ENCODE measurements at places on chromosomes 3 and 15.

DNA sequence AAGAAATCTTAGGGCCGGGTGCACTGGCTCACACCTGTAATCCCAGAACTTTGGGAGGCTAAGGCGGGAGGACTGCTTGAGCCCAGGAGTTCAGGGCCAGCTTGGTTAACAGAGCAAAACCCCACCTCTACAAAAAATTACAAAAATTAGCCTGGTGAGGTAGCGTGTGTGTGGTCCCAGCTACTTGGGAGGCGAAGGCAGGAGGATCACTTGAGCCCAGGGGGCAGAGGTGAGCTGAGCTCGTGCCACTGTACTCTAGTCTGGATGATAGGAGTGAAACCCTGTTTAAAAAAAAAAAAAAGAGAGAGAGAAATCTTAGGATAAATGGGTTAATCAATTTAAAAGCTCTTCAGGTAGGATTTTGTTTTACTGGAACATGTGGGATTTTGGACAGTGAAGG lies 31.2 kb upstream of the DUT start:
- DNase-seq: no peak

GRCh38 chr15:40684381-40684780 lies 10.6 kb upstream of the RAD51 start:
- DNase-seq: no peak

DNA sequence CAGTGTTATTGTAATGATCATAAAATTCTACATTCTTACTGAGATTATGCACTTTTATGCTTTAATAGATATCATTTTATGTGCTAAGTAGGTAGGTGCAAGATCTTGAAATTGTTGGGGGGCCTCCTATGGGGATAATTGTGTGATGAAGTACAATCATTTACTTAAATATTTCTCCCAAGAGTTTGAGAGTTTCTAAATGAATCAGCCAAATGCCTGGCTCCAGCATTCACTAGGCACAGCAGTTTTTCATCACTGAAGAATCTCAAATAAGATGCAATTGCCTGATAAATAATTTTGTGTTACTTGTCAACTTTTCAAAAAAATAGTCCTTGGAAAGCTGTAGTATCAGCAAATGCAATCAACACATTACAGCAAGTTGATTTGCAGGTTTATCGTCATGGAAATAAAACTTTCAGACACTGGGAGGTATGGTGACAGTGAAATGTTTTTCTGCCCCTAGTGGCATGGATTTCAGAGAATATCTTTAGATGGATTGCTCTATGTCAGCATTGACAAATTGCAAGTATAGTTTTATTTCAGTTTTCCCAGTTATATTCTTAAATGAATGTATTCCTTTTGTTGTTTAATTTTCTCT lies 167.1 kb downstream of the NEK11 start:
- no peak for DNase-seq

DNA sequence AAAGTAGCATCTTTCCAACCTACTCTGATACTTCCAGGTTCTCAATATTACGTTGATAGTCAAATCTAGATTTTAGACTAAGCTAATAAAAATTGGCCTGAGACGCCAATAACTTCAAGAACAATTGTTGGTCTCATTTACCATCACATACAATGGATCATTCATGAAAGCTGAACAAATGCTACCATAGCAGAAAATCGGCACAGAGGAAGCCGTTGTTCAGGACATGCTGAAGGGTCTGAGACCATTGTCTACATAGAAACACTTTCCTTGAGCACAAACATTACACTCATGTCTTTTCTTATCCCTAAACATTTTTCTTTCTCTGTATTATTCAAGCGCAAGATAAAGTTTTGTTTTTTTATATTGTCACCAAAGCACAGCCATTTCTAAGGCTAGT lies 37.2 kb upstream of the FHIT start:
- no peak for DNase-seq

DNA sequence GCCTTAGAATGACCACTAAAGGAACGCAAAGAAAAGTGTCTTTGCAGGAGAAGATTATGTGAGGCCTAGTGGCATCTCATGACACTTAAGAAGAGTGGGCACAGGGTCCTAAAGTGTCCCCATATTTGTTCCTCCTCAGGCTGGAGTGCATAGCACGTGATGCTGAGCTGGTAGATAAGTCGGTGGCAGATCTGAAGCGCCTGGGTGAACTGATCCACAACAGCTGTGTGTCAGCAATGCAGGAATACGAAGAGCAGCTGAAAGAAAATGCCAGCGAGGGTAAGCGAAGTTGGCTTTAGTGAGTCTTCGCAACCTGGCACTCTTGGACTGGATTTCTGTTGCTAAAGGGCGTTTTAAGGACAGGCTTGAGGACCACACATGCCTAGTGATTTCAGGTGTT lies 92.6 kb downstream of the CHD2 start:
- no peak for DNase-seq

DNA sequence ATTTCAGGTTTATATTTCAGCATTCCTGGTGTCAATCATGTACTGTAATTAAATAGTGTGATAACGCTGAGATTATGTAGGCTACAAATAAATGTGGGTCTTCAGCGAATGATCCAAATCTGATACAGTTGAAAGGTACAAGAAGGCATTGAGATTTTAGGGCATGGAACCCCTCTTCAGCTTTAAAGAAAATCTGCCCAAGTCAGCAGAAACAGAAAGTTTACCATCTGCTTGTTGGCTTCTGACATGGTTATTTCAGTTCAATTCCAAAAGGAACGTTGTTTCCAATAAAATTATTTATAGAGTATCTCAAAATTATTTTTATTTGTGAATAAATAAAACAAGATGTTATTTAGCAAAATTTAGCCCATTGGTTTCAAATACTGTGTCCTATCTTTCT lies 400.2 kb upstream of the RORA start:
- DNase-seq: no peak

GRCh38 chr3:195762611-195763010 lies 41.8 kb downstream of the MUC20 start:
- DNase-seq: no peak

- no peak for DNase-seq
Measured at GRCh38 chr15:25774871-25775270, 88.3 kb downstream of the ATP10A start.

DNA sequence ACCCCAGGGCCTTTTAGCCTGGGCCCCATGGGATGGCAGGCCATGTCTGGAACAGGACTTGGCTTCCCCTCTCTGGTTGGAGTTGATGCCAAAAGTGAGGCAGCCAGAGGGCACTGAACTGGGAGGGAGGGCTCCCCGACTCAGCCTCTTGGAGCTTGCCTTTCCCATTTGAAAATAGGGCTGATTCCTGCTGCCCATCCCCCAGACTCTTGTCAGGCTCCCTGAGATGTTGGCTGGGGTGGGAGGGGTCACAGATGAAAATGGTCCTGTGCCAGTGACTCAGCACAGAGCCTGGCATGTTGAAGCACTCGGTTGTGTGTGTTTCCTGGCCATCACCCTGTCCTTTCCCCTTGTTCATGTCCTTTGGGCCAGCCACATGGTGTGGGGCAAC lies 6.6 kb downstream of the PPCDC start:
- no peak for DNase-seq

Measured in HTR-8/SVneo (cell line).